ENCODE measurements at places on chromosomes 11 and 22.

- DNase-seq: no peak
Measured at GRCh38 chr11:75949023-75949672, 134.1 kb downstream of the UVRAG start.

DNA sequence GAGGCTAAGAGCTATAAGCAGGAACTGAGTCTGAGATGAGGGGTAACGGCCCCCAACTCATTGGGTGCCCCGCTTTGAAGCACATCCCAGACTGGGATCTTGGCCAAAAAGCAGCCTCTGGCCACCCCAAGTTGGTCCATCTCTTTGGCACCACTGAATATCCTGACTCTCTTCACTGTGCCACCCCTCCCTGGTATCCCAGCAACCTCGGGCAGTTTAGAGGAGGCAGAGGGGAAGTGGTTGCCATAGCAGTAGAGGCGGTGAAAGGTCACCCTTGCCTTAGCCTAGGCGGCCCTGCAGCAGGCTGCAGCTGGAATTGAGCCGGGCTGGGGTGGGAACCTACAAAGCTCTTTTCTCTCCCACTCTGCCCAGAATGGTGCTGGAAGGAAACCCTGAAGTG lies 1.1 kb downstream of the PELI3 start:
- DNase-seq: no peak

DNA sequence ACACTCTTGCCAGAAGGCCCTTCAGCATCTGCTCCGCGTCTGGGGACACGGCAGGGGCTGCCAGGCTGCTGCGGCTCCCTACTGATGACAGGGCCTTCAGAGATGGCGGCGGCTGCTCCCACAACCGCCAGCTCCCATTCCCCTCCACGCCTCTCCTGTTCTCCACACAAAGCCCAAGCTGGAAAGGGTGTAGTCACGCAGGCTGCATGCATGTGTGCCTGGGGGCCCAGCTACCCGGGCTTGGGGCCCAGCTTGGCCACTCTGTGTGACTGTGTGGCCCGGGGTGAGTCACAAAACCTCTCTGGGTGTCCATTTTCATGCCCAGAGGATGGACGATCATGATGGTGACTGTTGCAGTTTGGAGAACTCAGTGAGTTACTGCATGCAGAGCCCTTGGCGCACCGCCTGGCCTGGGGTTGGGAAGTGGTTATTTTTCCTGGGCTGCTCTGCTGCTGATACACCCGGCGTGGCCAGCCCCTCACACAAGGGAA lies 31.7 kb upstream of the PARVB start:
- no peak for DNase-seq

- DNase-seq: no peak
Measured at GRCh38 chr22:49925525-49926128, 7.2 kb downstream of the CRELD2 start.

DNA sequence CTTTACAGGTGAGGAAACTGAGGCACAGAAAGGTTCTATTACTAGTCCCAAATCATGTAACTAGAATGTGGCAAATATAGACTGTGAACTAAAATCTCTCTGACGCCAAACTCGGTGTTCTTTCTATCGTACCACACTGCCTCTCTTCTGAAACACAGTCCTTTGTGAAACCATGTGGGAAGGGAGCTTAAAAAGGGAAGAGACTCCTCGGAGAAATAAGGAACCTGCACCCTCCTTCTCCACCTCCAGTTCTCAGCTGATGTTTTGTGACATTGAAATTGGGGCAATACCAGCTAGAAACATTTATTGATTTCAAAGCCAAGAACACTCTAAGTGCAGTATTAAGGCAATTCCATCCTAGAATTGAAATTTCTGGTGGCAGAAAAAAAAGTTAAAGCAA lies 76.4 kb upstream of the DRD2 start:
- no peak for DNase-seq

GRCh38 chr22:26086359-26086758 lies 82.9 kb upstream of the SEZ6L start:
- DNase-seq: no peak
